ENCODE measurements at places on chromosomes 7 and 10.

DNA sequence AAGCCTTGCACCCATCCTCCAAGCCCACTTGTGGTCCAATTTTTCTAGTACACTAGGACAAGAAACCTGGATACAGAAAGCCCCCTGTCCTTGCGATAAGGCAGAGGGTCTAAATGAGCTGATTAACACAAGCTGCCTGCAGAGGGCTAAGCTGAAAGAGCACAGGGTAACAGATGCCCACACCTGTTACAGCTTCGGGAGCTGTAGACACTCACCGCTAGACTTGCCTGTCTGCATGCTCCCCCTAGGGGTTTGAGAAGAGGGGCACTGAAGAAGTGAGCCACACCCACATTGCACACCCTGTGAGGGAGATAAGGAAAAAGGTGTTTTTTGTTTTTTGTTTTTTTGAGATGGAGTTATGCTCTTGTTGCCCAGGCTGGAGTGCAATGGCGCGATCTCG is 386.5 kb upstream of the AUTS2 start:
- H3K27me3 ChIP-seq, result no peaks in the 10 kb centered on the region
- no peak overlapping the region for H3K27ac ChIP-seq
- no peaks in the 10 kb centered on the region for H3K4me1 ChIP-seq
- no peak overlapping the region for H3K4me3 ChIP-seq
- no peak for DNase-seq
- H3K36me3 ChIP-seq, result no peaks in the 10 kb centered on the region

- no peak for DNase-seq
- no peaks in the 10 kb centered on the region for H3K36me3 ChIP-seq
- H3K27me3 ChIP-seq, result no peaks in the 10 kb centered on the region
- H3K27ac ChIP-seq, result no peak overlapping the region
- no peak overlapping the region for H3K4me3 ChIP-seq
Measured at GRCh38 chr7:106059556-106059955, 52.6 kb downstream of the SYPL1 start.

GRCh38 chr7:121334875-121335648 is 6.3 kb downstream of the WNT16 start:
- no peak overlapping the region for H3K27ac ChIP-seq
- no peak overlapping the region for H3K4me3 ChIP-seq
- peaks cover 18% of the 10 kb centered on the region for H3K27me3 ChIP-seq
- DNase-seq, result no peak

DNA sequence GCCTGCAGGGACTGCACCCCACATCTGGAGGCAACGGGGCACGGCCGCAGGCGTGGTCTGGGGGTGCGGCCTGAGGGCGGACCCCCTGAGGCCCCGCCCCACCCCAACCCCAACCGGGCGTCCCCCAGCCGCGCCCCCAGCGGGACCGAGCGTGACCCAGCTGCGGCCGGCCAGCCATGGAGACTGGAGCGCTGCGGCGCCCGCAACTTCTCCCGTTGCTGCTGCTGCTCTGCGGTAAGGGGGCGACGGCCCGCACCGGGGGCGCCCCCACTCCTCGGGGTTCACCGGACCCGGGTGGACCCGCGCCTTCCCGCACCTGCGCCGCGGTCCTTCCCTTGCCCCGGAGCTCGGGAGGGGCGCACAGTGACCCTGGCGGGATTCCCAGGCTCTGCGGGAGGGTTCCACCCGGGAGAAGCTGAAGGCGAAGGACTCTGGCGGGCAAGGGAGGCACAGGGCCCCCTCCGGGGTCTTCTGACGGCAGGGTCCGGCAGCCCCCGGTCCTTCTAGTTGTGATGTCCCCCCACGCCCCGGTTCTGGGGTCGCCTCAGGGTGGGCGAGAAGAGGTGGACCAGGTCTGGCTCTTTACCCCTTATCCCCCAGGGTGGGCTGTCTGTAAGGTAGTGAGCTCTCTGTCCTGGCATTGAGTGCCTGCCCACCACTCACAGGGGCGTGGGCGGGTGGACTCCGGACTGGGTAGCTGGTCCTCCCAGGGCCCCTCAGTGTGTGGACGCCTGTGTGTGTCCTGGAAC is at the start of gene RAMP3:
TSS of gene RAMP3 (plus strand) at position 139 of the 749 bp plus-strand sequence. CDS start at position 177, 38 bp downstream.
- H3K4me3 ChIP-seq, result no peak within 1 kb of the TSS
- no peak for DNase-seq
- no peak within 1 kb of the TSS for H3K27ac ChIP-seq
- H3K36me3 ChIP-seq, result no peaks in the 10 kb centered on the region

GRCh38 chr7:140084972-140085371 is 22.2 kb upstream of the PARP12 start:
- peak overlapping the region; percentile 5 for H3K27ac ChIP-seq
- DNase-seq, result peak; percentile 60
- peaks cover 33% of the 10 kb centered on the region for H3K4me1 ChIP-seq
- H3K4me3 ChIP-seq, result no peak overlapping the region

- no peak overlapping the region for H3K27ac ChIP-seq
- no peak overlapping the region for H3K4me3 ChIP-seq
- H3K27me3 ChIP-seq, result peaks cover 8% of the 10 kb centered on the region
- no peak for DNase-seq
- no peaks in the 10 kb centered on the region for H3K4me1 ChIP-seq
- H3K36me3 ChIP-seq, result no peaks in the 10 kb centered on the region
Measured at GRCh38 chr10:78248651-78249464, 215.2 kb downstream of the RPS24 start.

DNA sequence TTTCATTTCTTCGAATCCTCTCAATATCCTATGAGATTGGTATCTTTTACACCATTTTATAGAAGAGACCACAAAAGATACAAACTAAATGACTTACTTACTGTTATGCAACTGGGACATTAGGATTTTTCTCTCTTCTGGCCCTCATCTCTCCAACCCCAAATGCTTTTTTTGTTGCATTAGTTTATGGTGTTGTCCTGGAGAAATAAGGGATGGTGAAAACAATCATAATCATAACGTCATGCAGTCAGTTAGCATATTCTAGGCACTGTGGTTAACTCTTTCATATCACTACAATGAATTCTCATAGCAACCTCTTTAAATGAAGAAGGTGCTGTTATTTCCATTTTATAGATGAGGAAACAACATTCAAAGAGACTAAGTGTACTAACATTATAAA is 104.6 kb downstream of the PON1 start:
- no peaks in the 10 kb centered on the region for H3K4me1 ChIP-seq
- H3K36me3 ChIP-seq, result no peaks in the 10 kb centered on the region
- no peak for DNase-seq
- peaks cover 4% of the 10 kb centered on the region for H3K27me3 ChIP-seq
- no peak overlapping the region for H3K4me3 ChIP-seq
- no peak overlapping the region for H3K27ac ChIP-seq

GRCh38 chr10:133375357-133376115 is 2.4 kb upstream of the ECHS1 start:
- peaks cover 9% of the 10 kb centered on the region for H3K4me1 ChIP-seq
- no peaks in the 10 kb centered on the region for H3K27me3 ChIP-seq
- H3K36me3 ChIP-seq, result no peaks in the 10 kb centered on the region
- no peak overlapping the region for H3K4me3 ChIP-seq

GRCh38 chr7:55239406-55239805 is 125.7 kb upstream of the LANCL2 start:
- no peak overlapping the region for H3K27ac ChIP-seq
- H3K4me1 ChIP-seq, result no peaks in the 10 kb centered on the region
- no peak for DNase-seq
- no peaks in the 10 kb centered on the region for H3K36me3 ChIP-seq
- H3K27me3 ChIP-seq, result peaks cover 2% of the 10 kb centered on the region

DNA sequence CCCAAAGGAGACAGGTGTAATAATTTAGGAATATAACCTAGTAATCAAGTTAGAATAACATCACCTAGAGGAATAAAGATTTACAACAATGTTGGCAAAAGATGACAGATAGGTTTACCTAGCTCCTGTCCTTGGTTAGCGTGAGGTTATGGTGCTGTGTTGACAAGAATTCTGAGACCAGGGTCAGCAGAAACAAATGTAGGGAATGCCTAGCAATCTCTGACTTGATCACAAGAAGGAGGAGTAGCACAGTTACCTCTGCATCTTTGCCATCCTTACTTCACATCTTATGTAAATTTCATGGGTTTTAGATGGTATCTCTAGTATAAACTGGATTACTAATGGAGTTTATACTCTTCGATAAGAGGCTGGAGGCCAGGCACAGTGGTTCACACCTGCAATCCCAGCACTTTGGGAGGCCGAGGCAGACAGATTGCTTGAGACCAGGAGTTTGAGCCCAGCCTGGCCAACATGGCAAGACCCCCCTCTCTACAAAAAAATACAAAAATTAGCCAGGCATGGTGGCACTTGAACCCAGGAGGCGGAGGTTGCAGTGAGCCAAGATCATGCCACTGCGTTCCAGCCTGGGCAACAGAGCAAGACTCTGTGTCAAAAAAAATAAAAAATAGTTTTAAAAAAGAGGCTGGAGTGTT is 37.1 kb downstream of the REEP3 start:
- no peak overlapping the region for H3K4me3 ChIP-seq
- no peak for DNase-seq
- peaks cover 23% of the 10 kb centered on the region for H3K4me1 ChIP-seq
- H3K36me3 ChIP-seq, result peaks cover 3% of the 10 kb centered on the region
- no peaks in the 10 kb centered on the region for H3K27me3 ChIP-seq

- H3K4me3 ChIP-seq, result no peak overlapping the region
- DNase-seq, result no peak
- no peaks in the 10 kb centered on the region for H3K27me3 ChIP-seq
Measured at GRCh38 chr7:47914717-47915615, 33.3 kb downstream of the PKD1L1 start.

DNA sequence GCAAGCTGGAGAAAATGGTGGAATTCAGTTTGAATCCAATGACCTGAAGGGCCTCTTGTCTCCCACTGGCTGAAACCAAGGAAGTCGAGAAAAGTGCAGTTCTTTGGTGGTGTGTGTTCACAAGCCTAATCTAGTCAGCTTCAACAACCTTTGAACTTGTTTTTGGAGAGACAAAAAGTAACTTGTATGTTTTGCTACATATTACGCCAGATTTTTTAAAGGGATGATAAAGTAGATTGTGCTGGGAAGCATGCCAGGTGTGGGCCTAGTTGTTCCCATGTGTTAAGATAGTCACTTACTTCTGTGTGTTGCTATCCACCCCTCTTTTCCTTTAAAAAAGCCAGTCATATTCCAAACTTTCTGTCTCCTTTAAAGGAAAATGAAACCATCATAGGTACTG is 79.7 kb upstream of the FAM3C start:
- H3K36me3 ChIP-seq, result no peaks in the 10 kb centered on the region
- H3K27me3 ChIP-seq, result no peaks in the 10 kb centered on the region
- H3K4me3 ChIP-seq, result no peak overlapping the region
- no peaks in the 10 kb centered on the region for H3K4me1 ChIP-seq

GRCh38 chr10:32972929-32973328 is 14.9 kb upstream of the ITGB1 start:
- H3K4me1 ChIP-seq, result peaks cover 19% of the 10 kb centered on the region
- H3K36me3 ChIP-seq, result no peaks in the 10 kb centered on the region

DNA sequence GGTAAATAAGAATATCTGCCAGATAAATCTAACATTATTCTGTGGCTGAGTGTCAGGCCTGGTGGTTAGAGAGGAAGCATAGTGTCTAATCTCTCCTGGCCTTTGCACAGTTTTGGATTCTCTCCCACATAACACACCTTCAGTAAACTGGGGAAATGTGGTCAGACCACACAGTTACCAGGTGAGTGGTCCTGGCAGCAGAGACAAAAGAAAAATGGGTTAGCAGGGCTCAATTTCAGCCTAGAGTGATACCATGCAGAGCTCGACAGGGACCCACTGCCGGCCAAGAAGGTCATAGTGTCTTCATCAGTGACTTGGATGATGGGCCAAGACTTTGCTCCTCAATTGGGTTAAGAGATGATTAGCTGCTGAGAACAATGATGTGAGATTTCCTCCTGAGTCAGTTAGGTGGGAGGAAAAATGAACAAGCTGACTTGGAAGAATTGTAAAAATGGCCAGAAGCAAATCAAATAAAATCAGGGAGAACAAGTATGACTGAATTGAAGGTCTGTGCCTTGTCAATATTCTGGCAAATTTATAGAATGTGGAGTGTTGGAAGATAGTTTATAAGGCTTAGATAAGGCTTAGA is 69.2 kb upstream of the EFCAB10 start:
- H3K36me3 ChIP-seq, result peaks cover 3% of the 10 kb centered on the region
- no peak for DNase-seq
- H3K27ac ChIP-seq, result no peak overlapping the region
- H3K4me3 ChIP-seq, result no peak overlapping the region

- no peak overlapping the region for H3K27ac ChIP-seq
- no peaks in the 10 kb centered on the region for H3K27me3 ChIP-seq
- no peaks in the 10 kb centered on the region for H3K36me3 ChIP-seq
- no peak for DNase-seq
- H3K4me1 ChIP-seq, result no peaks in the 10 kb centered on the region
- H3K4me3 ChIP-seq, result no peak overlapping the region
Measured at GRCh38 chr10:48770561-48771089, 86.0 kb downstream of the WDFY4 start.

DNA sequence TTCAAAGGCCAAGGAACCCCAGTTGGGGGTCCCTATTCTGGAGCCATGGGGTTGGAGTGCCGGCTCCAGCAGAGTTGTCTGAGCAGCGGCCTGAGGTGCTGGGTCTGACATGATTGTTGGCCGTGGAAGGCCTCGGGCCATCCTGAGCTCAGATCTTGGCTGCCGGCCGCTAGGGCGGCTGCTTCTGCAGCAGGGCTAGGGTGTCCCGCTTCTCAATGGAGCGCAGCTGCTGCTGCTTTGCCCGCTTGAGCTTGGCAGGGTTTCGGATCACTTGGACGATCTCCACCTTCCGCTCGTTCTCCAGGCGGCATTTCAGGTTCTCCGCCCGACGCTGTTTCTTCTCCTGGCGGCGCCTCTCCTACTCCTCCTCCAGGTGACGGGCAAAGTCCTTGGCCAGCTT is 171.1 kb downstream of the HIBADH start:
- no peak overlapping the region for H3K4me3 ChIP-seq
- H3K36me3 ChIP-seq, result no peaks in the 10 kb centered on the region
- H3K27me3 ChIP-seq, result peaks cover 6% of the 10 kb centered on the region

- no peaks in the 10 kb centered on the region for H3K4me1 ChIP-seq
- H3K36me3 ChIP-seq, result no peaks in the 10 kb centered on the region
- DNase-seq, result no peak
- no peak overlapping the region for H3K27ac ChIP-seq
- no peaks in the 10 kb centered on the region for H3K27me3 ChIP-seq
- no peak overlapping the region for H3K4me3 ChIP-seq
Measured at GRCh38 chr10:106479636-106480035, 684.9 kb downstream of the SORCS1 start.

DNA sequence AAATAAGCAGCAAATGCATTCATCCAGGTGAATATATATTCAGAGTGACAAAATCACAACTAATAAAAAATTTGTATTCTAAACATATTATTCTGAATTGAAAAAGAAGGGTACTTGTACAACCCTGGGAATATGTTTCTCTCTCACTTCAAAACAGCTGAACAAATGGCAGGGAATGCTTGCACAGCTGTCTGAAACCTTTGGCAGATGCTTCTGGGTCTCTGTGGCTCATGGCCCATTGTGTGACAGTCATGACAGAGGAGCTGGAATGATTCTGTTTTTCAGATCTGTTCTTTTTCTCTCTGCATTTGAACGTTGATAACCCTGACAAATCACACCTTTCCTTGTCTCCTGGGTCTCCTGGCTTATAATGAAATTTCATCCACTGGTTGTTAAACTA is 275.7 kb upstream of the FZD1 start:
- no peak for DNase-seq
- no peak overlapping the region for H3K27ac ChIP-seq
- no peak overlapping the region for H3K4me3 ChIP-seq
- H3K27me3 ChIP-seq, result peaks cover 3% of the 10 kb centered on the region
- no peaks in the 10 kb centered on the region for H3K4me1 ChIP-seq

- no peak overlapping the region for H3K27ac ChIP-seq
- H3K4me1 ChIP-seq, result peaks cover 24% of the 10 kb centered on the region
- peaks cover 7% of the 10 kb centered on the region for H3K36me3 ChIP-seq
- DNase-seq, result peak; percentile 17
Measured at GRCh38 chr7:20783700-20784387, 2.8 kb downstream of the SP8 start.
